ENCODE measurements at places on chromosomes 12 and 14.

- DNase-seq = no peak
Observed at GRCh38 chr12:116050275-116050674, 227.2 kb downstream of the MED13L start.

GRCh38 chr12:49201595-49202295 is 12.9 kb upstream of the TUBA1A start:
- DNase-seq = peak; percentile 90

DNA sequence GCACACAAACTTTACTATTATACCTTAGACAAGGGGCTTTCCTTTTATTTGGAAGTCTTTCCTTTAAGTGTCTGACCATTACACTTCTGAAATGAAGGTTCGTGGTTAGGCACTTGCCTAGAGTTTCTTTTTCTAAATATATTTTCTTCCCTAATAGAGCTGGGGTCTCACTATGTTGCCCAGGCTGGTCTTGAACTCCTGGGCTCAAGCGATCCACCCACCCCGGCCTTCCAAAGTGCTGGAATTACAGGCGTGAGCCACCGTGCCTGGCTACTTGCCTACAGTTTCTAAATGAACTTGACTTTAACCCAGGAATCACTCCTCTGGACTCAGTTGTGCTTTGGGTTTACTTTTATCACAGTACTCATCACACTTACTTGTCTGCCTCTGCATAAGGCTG is 57.6 kb downstream of the PEBP1 start:
- no peak for DNase-seq

- DNase-seq = peak; percentile 99
Observed at GRCh38 chr14:49982501-49982951, 89.6 kb downstream of the ARF6 start.

GRCh38 chr14:65080960-65081747 is 21.2 kb downstream of the MAX start:
- DNase-seq = no peak

DNA sequence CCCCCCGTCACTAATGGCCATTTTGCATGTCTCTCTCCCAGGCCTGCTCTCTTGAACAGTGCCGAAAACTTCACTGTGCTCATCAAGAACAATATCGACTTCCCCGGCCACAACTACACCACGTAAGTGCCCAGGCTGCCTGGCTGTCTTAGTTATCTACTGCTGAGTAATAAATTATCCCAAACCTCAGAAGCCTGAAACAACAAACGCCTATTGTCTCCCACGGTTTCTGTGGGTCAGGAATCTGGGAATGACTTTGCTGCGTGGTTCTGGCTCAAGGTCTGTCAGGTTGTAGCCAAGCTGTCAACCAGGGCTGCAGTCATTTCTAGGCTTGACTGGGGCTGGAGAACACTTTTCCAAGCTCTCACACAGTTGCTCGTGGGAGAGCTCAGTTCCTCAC is 32.6 kb downstream of the P2RX7 start:
- DNase-seq = peak; percentile 35

DNA sequence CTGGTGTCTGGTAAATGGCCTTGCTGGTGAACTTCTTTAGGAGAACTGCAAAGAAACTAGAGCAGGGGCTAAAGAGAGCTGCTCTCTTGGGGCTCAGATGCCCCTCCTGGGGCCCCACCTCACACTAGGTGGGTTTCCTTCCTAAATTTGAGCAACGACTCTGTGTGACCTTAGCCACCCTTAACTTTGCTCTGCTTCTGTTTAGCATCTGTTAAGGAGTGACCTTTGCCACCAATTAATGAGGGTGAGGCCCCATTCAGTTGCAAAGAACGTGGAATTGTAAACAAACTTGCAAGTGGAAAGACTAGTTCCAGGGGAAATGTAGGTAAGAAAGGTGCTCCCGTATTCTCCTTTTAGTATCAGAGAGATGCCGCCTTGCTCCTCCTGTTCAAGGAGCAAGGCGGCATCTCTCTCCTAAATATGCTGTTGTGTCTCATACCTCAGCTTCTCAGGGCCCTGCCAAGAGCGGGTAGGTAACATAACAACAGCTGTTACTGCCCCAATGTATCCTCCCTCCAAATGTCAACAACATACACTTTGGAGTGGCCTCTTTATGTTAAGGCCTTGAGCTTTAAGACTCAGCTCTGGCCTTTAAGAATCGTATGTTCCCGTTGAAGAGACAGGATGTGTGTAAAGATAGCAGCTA is 77.6 kb upstream of the FUT8 start:
- DNase-seq = peak; percentile 22

GRCh38 chr12:78095623-78096022 is 264.9 kb downstream of the NAV3 start:
- no peak for DNase-seq

- no peak for DNase-seq
Observed at GRCh38 chr12:130704606-130705005, 11.5 kb downstream of the RIMBP2 start.

DNA sequence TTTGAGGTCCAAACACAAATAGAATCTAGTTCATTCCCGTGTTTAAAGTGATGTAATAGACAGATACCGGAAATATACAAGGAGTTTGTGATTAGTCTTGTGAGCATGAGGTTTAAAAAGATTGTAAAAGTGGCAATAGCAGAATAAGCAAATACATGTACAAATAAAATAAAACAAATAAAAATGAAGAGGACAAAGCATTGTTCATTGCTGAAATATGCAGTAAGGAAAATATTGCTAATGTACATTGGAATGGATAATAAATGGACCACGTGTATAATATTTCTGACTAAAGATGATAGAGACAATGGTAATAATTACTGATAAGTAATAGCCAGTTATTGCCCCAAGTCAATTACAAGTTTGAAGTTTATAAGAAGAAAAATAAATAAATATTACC is 75.6 kb upstream of the RTL1 start:
- no peak for DNase-seq

DNA sequence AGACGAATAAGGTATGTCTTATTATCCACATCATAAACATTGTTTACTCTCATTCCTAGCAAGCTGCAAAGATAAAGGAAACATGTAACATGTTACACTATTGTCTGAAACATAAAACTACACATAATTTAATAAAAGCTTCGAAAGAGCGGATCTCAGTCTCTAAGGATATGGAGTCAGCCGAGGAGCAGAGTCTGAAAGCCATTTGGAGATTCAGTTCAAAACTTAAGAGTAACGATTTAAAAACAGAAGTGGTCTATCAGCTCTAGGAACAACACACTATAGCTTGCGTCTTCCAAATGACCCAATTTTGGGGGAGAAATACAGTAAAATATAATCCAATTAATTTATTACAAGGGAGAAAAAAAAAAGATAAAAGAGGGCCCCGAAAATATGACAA is 775 bp downstream of the NEMF start:
- no peak for DNase-seq

DNA sequence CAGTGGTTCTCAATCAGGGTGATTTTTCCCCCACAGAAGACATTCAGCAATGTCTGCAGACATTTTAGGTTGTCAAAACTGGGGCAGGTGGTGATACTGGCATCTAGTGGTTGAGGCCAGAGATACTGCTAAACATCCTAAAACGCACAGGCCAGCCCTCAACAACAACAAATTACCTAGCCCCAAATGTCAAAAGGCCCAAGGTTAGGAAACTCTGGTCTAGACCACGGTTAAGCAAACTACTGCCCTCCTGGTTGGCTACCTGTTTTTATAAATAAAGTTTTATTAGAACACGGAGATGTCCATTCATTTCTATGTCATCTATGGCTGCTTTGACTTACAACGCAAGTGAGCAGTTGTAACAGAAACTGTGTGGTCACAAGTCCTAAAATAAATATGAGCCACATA is 186.7 kb downstream of the EFCAB11 start:
- DNase-seq = peak; percentile 73

GRCh38 chr12:101799774-101800173 is 31.0 kb downstream of the GNPTAB start:
- no peak for DNase-seq

- DNase-seq = peak; percentile 28
Observed at GRCh38 chr14:92425101-92425500, 88.5 kb upstream of the RIN3 start.

DNA sequence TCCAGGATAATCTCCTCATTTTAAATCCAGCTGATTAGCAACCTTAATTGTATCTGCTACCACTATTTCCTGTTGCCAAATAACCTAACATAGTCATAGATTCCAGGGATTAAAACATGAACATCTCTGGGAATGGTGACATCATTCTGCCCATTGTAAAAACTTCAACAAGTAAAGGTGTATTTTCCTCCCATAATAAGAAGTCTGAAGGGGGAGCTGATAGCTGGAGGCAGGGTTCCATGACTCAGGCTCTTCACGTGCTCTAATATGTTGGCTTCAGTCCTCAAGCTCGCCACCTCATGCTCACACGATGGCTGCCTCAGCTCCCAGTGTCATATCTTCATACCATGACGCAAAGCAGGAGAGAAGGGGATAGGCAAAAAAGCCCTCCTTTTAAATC is 172.0 kb upstream of the VASH1 start:
- no peak for DNase-seq

- DNase-seq = no peak
Observed at GRCh38 chr12:90954921-90955320, at the start of gene CCER1. CCER1 (minus strand) TSS chr12:90955176; CDS start chr12:90954742, 434 bp downstream.

DNA sequence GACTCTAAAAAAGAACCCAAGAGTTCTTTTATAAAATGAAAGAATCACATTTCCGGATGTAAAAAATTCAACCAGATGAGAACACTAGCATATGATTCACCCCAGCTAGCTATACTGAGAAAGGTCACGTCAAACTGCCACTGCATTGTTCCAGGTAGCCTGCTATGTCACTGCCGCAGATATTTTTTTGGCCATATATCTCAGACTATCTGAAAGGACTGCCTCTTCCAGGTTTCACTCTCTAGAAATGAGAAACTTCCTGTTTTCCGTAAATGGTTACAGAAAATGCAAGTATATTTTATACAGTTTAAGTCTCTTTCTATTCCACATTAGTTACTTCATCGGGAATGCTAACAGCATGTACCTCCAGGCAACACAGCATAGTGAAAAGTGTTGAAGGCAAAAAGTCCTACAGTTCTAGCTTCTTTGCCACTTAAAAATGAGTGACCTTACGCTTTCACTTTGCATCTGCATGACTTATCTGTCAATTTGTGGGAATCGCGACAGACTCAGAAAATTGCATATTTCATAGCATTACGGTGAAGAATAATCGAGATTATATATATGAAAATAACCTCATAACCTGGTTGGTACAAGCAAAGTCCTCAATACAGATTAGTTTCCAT is 105.2 kb downstream of the MED13L start:
- DNase-seq = peak; percentile 43

DNA sequence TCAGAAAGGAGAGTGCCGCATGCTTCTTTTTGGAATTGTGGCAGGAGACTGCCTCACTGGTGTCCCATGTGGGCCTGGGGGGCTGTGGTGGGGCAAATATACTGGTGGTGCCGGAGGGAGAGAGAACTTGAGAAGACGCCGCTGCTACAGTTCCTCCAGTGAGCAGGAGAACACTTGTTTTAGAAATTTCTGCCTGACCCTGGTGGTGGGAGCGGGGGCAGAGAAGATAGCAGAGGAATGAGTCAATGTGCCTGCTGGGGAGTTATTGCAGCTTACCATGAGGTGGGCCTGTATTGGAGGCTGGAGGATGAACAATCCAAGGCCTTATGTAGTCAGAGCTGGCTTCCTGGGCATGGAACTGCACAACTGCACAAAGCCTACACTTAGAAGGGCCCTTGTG is 211.8 kb downstream of the SNAPC1 start:
- DNase-seq = peak; percentile 0

DNA sequence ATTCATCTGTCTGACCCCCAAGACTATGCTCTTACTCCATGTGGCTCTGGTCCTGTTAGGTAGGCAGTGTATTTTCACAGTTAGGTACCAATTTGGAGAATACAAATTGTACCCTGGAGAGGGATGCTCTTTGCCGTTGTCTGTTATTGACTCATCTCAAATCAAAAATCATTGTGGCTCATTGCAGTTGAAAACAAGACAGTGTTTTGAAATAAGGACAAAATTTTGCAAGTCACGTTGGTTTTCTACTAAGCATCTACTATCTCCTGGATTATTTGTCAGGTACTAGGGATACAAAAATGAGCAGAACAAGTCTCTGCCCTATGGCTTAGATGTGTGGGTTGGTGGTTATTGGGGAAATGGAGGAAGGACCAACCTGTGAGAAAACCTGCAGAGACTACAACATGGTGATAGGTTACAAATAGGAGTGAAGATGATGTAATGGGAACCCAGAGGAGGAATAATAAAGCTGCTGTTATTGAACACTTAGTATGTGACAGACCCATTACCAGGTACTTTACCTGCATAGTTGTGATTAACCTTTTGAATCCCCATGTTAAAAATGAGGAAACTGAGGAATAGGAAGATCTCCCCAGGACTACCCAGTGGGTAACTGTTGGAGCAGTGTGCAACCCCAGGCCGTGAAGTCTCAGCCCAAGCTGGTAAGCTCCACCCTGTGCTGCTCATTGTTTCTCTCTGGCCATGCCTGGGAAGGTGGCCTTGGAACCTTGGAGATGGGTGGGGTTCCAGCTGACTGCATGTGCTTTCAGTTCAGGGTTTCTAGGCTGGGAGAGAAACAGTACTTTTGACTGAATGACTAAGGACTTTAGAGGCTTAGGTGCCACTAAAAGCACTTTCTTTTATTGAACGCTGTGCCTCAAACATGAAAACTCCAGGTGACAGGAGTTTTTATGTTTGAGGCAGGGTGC is 72.9 kb upstream of the SRSF5 start:
- DNase-seq = no peak

GRCh38 chr14:53128303-53129028 is 24.7 kb downstream of the DDHD1 start:
- DNase-seq = no peak

GRCh38 chr14:19878029-19878642 is 3.2 kb downstream of the OR4K2 start:
- DNase-seq = no peak

GRCh38 chr12:98431089-98431488 is 84.3 kb upstream of the TMPO start:
- no peak for DNase-seq

- peak; percentile 63 for DNase-seq
Observed at GRCh38 chr14:77024171-77024691, 4.3 kb downstream of the IRF2BPL start.

- DNase-seq = no peak
Observed at GRCh38 chr12:15323480-15323879, 1.2 kb downstream of the PTPRO start.

DNA sequence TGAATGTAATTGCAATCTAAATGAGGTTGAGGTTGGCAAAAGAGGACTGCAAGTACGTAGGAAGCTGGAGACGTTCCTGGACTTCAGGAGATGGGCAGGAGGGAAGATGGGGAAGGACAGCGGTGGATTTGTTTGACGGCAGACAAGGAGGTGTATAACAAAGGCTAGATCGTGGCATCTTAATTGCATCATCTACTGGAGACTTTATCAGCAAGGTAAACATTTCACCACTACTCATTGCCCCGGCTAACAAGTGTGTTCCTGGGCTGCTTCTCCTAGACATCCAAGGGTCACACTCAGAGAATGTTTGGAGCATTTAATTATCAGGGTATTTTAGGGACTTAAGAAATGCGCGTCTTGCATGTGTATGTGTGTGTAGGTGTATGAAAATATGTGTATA is 128.5 kb downstream of the KCNK10 start:
- no peak for DNase-seq

DNA sequence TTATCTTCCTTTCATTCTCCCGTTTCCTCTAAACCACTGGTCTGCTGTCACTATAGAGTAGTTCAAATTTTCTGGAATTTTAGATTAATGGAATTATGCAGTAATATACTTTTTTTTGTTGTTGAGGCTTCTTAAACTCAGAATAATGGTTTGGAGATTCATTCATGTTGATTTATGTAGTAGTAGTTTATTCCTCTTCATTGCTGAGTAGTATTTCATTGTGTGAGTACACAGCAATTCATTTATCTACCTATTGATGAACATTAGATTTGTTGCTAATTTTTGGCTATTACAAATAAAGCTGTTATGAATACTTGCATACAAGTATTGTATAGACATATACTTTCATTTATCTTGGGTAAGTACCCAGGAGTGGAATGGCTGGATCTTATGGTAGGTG is 7.2 kb downstream of the RASSF8 start:
- no peak for DNase-seq
